ENCODE measurements at places on chromosomes 5 and 9.

GRCh38 chr9:79054500-79054899 is 517.3 kb upstream of the TLE4 start:
- DNase-seq = no peak

DNA sequence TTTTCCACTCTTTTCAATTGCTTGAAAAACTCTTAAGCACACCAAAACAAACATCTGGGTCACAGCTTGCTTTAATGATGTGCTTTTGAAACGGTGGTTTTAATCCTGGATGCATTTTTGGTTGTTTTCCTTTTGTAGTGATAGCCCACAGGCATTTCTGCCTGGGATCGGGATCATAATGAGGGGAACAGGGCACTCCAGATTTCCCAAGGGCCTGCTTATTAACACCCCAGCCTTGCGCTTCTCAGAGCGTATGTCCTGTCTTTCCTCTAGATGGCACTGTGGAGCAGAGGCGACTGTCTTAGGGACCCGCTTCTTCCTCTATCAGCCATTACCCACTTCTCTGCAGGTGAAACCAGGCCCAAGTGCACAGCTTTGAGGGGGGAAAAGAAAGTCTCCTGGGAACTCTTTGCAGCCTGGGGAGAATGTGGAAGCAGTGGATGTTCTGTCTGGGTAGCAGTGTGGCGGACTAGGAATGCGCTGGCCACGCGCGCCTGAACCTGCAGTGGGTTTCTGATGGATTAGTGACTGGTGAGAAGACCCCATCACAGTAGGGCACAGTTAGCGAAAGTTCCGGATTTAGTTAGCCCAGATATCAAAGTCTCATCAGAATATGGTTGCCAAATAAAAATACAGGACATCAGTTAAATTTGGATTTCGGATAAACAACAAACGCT is 190.1 kb downstream of the GNA14 start:
- DNase-seq = no peak

GRCh38 chr5:19638461-19638860 is 349.5 kb downstream of the CDH18 start:
- DNase-seq = no peak

DNA sequence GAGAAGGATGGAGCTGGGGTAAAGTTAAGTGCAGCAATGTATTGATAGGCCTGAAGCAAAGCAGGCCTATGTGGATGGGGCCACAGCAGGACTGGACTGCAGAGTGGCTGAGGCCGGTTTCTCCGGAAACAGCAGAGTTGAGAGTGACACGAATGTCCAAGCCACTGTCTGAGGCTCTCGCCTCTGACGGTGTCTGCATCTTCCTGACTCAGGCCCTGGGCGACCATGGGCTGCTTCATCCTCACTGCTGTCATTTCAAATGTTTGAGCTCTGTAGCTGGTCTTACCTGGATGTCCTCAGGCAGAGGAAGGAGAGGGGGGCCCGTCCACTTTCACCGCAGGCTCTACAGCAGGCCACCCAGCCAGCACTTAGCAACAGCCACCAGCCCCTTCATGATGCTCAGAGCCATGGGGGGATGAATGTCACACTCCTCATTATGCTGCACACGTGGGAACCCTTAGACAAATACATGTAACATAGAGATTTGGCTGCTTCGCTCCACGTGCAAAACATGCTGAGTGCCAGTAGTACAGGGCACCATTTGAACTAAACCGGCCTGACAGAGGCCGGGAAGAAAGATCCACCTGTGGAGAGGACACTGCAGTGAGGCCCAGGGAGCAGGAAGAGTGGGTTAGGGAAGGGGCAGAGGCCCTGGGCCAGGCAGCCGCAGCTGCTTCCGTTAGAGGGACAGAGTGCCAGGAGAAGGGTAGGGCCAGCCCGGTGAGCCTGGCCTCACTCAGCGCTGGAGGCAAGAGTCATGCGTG is 31.7 kb upstream of the NXNL2 start:
- no peak for DNase-seq

- no peak for DNase-seq
Measured at GRCh38 chr9:110900456-110900855, 137.8 kb downstream of the LPAR1 start.

Measured in substantia nigra (tissue), 51 donors.